ENCODE measurements at places on chromosomes 13 and 19.

- DNase-seq, result peak; percentile 8
These were observed 869.5 kb upstream of the PCDH9 start for GRCh38 chr13:68099631-68100030.

DNA sequence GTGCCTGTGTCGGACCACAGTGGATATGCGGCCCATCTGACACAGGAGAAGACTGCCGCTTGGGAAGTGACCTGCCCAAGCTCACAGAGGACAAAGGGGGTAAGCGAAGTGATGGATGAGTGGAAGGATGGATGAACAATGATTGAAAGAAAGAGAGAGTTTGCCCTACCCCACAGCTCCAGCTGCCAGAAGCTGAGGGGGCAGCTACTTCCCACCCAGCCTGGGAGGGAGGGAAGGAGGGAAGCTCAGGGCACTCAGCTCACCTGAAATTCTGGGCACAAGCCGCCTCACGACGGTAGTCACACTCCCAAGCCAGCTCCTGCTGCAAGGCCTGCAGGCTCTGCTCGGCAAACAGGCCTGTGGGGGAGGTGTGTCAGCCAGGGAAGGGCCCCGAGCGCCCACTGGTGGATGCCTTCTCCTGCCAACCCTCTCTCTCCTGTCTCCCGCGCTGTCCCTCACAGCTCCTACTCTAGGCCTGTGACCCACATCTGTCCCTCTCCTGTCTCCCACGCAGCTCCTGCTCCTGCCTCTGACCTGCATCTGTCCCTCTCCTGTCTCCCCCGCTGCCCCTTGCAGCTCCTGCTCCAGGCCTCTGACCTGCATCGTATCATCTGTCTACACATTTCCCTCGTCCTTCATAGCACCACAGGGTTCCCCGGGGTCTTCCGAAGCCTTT, 12.0 kb upstream of the NUMBL start:
- DNase-seq, result no peak

DNA sequence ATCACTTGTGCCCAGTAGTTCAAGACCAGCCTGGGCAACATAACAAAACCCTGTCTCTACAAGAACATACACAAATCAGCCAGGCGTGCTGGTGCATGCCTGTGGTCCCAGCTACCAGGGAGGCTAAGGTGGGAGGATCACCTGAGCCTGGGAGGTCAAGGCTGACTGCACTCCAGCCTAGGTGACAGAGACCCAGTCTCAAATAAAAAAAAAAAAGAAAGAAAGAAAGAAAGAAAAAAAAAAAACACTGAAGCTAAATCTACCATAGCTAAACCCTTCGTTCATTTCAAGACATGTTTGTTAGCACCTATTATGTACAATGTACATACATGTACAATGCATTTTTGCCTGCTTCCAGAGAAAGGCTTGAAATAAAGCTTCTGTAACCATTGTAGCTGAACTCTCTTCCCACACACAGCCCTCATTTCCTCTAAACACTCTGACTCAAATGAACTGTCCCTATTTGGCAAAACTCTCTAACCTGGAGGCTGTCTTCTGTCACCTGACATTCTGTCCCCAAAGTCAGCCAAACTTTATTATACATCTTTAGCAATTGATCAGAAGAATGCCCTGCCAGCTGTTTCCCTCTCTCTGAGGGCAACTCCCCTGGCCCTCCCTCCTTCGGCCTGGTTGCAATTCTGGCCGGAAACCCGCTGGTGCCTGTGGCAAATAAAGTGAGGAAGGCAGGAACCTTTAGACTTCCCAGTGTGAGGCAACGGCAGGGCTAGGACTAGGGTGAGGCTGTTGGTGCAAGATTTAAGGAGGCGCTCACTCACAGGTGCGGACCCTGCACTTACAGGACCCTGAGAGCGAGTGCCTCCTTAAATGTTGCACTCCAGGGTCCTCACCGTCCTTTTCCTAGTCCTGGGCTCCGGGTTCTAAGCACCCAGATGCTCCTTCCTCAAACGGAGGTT, 1.8 kb downstream of the ETHE1 start:
- DNase-seq, result peak; percentile 75

GRCh38 chr13:75480671-75481175, 1.2 kb downstream of the TBC1D4 start:
- DNase-seq, result no peak

GRCh38 chr19:3006075-3006767, 22.9 kb downstream of the TLE2 start:
- DNase-seq, result no peak

GRCh38 chr13:40800559-40800958, 11.1 kb downstream of the SLC25A15 start:
- no peak for DNase-seq

GRCh38 chr19:30788105-30788765, 416.1 kb downstream of the ZNF536 start:
- DNase-seq, result no peak

GRCh38 chr13:26961890-26962615, 201.5 kb upstream of the GPR12 start:
- DNase-seq, result no peak

DNA sequence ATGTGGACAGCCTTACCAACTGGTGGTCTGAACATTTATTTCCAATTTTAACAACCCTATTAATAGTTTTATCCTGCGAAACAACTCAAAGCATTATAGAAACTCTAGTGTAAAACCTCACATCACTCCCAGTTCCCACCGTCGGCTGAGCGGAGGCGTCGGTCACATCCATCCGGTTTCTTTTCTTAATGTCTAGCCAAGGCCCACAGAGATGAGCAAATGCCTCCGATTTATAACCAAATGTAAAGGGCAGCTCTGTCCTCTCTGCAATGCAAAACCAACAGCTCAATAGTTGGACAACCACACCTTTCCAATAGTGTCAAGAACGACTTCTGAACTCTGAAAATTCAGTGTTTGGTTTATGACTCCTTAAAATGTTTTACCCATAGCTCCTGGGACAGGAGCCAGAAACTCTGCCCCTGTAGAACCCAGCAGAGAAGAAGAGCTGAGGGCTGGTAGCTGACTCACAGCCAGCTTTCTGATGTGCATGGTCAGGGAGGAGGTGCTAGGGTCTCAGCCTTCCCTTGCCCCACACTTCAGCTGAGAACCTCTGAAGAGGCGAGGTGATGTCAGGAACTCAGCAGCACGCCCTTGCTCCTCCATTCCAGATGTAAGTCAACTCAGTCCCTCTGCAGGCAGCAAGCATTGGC, 90.2 kb upstream of the UQCRFS1 start:
- DNase-seq, result no peak

DNA sequence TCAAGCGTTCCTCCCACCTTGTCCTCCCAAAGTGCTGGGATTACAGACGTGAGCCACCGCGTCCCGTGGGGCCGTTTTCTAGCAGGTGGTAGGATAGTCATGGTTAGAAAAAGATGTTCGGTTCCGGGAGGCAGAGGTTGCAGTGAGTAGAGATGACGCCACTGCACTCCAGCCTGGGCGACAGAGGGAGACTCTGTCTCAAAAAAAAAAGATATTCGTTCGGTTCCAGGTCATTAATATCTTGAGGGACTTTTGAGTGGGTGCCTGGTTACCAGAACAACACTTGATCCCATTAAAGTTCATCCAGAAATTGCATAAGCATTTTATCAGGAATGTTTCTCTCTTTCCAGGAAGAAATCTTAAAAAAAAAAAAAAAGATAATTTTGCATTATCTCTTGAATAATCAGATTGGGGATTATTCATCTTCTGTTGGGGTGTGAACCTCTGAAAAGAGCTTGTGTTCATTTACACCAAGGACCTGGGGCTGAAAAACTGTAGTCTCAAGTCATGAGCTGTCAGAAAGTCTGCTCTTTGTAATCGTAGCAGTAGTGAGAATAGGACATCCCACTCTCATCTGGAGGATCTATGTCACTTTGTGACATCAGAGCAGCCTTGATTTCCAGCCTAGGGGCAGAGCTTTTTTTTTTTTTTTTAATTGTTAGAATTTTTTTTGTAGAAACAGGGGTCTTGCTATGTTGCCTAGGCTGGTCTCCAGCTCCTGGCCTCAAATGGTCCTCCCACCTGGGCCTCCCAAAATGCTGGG, 1.0 kb upstream of the ETHE1 start:
- DNase-seq, result no peak

GRCh38 chr19:16594681-16595091, 22.5 kb upstream of the SLC35E1 start:
- DNase-seq, result no peak

DNA sequence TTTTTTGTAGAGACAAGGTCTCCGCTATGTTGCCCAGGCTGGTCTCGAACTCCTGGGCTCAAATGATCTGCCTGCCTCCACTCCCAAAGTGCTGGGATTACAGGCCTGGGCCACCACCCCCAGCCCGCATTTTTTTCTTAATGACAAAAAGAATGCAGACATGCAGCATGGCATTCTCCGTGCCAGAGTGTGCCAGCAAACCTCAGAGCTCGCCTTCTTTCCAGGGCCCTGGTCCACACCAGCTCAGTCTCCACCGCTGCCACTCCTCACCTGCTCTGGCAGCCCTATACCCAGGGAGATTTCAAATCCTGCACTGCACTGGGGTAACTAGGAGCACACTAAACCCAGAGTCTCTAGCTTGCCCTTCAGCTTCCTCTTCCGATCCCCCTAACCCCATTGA, 41.7 kb downstream of the ZIC5 start:
- DNase-seq, result no peak

Data from HTR-8/SVneo (cell line).